ENCODE measurements at places on chromosomes 2 and 18.

DNA sequence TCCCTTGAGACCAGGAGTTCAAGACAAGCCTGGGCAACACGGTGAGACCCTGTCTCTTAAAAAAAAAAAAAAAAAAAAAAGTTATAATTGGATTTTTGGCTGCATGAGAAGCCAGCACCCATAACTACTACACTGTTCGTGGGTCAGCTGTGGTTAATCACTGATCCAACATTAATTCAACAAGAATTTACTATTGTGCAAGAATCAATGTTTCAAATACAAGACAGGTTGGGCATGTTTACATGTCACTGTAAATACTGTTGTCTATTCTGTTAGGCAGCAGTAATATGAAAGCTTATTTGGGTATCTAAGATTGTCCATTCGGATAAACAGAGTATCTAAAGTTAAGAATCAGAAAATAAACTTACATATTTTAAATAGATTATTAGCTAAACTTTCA is 62.3 kb downstream of the ESCO1 start:
- no peak for DNase-seq

DNA sequence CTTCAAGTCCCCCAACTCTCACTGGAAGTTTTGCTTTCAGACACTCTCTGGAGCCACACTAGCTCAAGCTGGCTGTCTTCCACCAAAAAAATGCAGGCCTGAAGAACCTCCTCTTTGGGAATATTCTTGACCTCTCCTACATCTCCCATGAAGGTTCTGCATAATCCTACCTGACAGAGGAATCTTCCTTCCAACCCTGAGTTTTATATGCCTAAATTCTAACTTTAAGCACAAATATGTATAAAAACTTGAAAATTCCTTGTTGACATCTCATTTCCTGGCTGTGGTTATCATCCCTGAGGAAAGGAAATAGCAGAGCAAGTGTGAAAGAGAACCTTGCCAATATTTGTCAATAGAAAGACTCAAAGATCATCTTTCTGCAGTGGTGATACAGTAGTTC is 249.0 kb downstream of the LPIN1 start:
- DNase-seq = no peak

GRCh38 chr18:9062418-9062751 is 40.1 kb upstream of the NDUFV2 start:
- no peak for DNase-seq

DNA sequence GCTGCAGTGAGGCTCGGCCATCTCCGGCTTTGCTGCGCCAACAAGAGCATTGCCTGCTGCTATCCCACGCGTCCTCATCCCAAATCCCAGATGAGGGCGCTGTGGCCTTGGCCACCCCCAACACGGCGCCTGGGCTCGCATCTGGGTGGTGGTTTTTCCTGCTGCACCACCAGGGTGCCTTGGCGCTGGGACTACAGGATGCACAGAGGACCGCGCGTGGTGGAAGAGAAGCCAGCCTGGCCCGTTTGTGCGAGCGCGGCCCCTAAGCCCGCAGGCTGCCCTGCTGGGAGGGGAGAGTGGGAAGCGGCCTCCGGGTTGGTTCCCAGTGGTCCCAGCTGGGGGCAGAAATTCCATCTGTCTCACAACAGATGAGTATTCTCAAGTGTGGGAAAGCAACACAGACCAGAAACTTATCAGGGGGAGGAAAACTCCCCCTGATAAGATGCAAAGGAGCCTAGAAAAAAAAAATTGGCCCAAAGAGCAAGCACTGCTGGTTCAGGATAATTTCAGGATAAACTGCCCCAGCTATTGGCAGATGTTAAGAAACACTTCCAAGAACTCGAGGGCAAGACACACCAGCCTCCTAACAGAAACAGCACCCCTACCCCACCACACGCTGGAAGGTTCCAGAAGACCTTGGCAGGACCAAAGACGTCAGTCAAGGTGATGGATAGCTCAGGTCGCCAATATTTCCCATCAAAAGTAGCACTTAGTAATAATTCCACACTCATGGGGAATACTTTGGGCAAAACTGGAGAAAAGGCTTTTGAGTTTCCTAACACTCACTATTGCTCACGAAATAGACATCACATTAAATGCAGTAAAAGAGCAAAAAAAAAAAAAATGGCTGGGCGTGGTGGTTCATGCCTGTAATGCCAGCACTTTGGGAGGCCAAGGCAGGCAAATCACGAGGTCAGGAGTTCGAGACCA is 152.1 kb downstream of the PXDN start:
- no peak for DNase-seq

- DNase-seq = no peak
Measured at GRCh38 chr18:67265464-67266245, 250.9 kb downstream of the DSEL start.

GRCh38 chr2:82959727-82960126 is 1499.4 kb downstream of the SUCLG1 start:
- DNase-seq = no peak

DNA sequence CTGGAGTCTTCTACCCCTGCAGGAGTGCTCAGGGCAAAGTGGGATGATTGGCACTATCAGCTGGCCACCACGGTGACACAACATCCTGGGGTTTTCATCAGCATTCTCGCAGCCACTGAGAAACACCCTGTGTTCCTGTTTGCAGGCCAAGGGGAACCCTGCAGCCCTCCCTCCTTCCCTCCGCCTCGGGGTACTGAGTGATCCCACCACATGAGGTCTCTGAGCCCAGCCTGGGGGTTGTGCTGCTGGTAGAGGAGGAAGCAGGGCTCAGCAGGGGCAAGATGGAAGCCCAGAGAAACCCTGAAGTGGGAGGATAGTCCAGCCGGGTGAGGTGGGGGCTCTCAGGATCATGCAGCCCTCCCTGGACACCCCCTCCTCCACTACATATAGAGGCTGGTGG is at the start of gene OXER1:
Gene OXER1 (minus strand): TSS at position 40 of the 400 bp plus-strand sequence. CDS start 73 bp downstream, outside the sequence.
- DNase-seq = no peak

- no peak for DNase-seq
Measured at GRCh38 chr2:51368250-51368649, 336.3 kb upstream of the NRXN1 start.

- no peak for DNase-seq
Measured at GRCh38 chr2:7809640-7810039, 872.2 kb upstream of the ID2 start.

GRCh38 chr2:96830044-96830562 is 13.7 kb downstream of the ANKRD23 start:
- no peak for DNase-seq

GRCh38 chr2:160941290-160941846 is 218.9 kb upstream of the TANK start:
- DNase-seq = no peak

DNA sequence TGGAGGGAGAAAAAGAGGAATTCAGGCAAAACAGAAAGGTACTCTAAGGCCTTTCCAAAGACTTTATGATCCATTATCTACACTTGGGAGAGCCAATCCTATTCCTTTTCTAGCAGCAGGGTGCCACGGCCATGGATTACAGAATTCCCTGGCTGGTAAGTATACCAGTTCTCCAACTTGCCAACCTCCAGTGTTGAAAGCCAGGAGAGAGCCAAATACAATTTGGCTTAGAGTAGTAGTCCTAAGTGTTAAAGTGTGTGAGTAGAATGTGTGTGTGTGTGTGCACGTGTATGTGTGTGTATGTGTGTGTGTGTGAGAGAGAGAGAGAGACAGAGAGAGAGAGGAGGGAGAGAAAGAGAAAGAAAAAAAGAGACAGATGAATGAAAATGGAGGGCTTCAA is 43.3 kb downstream of the WDPCP start:
- DNase-seq = no peak

DNA sequence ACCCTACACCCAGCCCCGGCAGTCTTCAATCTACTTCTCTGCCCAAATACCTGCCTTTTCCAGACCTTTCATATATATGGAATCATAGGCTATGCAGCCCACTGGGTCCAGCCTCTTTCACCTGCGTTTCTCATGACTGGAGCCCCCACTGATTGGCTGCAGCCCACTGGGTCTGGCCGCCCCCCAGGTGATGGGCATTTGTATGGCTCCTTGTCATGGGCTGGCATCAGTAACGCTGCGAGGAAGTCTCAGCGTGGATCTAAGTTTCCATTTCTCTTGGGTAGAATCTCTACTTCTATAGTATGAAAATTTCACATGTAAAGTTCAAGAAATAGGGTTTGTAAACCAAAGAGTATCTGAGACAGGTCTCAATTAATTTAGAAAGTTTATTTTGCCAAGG is 281.9 kb downstream of the NDUFA10 start:
- DNase-seq = no peak

DNA sequence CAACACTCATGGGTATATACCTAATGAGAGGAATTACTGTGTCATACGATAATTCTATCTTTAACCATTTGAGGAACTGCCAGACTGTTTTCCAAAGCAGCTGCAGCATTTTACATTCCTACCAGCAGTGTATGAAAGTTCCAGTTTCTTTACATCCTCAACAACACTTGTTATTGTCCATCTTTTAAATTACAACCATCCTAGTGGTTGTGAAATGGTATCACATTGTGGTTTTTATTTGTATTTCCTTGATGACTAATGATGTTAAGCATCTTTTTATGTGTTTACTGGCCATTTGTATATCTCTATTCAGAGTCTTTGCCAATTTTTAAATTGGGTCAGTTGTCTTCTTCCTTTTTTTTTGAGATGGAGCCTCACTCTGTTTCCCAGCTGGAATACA is 4.0 kb upstream of the CKAP2L start:
- DNase-seq = no peak

DNA sequence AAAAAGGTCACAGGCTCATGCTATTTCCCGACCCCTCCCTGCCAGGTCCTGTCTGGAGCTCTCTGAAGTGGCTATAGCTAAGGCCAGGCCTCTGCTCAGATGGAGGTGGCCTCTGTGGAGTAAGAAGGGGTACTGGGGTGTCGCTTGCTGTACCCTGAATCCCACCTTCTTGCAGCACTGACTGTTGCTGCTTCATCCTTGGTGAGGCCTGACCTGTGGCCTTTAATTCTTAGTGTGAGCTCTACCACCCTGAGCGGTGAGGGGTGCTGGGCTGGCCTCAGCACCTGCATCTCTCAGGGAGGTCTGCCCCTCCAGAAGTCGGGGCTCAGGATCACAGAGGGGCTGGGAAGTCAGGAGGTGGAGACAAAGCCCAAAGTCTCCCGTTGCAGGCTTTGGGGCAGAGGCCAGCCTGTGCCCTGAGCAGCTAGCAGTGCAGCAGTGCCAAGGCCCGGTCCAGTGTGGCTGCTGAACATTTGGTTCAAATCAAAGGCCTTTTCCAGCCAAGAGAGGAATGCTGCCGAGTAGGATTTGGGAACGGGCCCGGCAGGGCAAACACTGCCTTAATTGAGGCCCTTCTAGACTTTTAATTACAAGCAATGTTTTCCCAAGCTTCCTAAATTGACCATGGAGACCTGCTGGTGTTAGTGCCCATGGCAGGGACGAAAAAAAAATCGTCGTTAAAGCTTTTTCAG is 133.5 kb upstream of the HAAO start:
- no peak for DNase-seq

GRCh38 chr18:35061336-35061735 is 20.1 kb downstream of the MAPRE2 start:
- no peak for DNase-seq

- no peak for DNase-seq
Measured at GRCh38 chr2:203648273-203648672, 58.2 kb upstream of the CD28 start.

- no peak for DNase-seq
Measured at GRCh38 chr2:38077431-38077769, 1.4 kb upstream of the CYP1B1 start.

DNA sequence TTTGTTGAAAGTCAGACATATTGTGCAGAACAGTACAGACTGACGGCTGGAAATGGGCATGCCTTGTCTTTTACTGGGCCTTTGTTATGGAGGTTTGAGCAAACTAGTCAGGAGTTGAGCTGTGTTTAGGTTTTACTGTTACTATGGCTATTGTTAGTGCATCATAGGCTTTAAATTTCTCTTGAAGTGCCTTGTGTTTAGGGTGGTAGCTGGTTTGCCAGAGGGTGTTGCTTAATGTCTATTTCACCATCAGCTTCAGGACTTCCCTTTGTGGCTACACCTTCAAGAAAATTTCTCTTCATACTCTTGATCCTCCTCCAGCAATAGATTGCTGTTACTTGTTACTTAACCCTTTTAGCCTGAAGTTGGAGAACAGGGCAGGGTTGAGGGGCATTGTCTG is 104.6 kb downstream of the CAPN13 start:
- no peak for DNase-seq

DNA sequence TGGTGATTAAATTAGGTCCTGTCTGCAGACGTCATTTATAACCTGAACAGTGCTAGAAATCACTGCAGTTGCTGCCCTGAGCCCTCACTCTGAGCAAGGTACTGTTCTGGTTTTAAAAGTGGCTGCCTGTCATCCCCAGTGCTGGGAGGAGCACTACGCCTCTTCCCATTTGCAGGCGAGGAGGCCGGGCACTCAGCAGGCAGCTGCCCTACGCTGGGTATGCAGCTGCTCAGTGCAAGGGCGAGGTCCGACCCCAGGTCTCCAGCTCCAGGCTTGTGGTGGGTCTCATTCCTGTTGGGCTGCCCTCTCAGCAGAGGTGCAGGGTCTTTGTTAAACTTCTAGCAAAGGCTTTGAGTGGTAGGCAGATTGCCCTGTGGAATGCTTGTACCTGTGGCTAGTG is 15.7 kb downstream of the CNDP2 start:
- no peak for DNase-seq

GRCh38 chr2:68789603-68790002 is 55.0 kb downstream of the ARHGAP25 start:
- DNase-seq = no peak

- DNase-seq = no peak
Measured at GRCh38 chr18:55477499-55477859, 110.5 kb downstream of the TCF4 start.

- DNase-seq = no peak
Measured at GRCh38 chr2:100563407-100564247, 834 bp downstream of the PDCL3 start.

DNA sequence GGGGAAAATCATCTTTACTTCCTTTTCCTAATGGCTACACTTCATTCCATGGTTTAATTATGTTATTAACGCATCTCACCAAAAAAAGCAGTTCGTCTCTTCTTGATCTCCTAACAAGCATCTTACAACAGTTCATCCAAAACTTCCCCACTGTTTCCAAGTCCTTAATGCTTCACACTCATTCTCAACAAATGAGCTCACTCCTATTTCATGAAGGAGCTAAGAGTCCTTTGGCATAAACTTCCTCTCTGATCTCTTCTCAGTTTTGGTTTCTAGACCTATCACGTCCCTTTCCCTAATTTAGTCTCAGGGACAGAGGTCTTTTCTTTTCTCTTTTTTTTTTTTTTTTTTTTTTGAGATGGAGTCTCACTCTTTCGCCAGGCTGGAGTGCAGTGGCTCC is 205.9 kb upstream of the SLC39A10 start:
- no peak for DNase-seq

DNA sequence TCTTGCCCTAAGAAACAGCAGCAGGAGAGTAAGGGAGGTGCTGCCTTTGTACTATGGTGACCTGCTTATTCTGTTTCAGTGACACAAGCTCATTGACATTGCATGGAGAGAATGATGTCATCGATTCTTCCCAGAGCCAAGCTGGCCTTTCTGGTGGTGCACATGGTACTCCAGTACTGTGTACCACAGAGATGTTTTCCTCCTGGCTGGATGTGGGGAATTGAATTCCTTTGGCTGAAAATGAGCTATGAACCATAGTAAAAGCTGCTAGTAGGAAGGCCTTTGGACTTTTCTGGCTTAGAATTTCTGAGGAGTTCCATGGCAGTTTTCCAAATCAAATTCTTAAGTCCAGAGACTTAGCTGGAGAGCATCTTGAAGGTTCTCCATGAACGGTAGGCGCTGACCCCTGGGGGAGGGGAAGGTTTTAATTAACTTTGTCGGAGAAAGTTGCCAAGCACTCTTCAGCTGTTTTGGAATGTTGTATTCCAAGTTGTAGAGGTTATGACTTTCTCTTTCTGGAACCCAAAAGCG is 17.1 kb upstream of the B3GNT2 start:
- no peak for DNase-seq

- no peak for DNase-seq
Measured at GRCh38 chr18:55283309-55283708, 304.7 kb downstream of the TCF4 start.

GRCh38 chr2:1782514-1782913 is 38.2 kb upstream of the PXDN start:
- DNase-seq = no peak

Data from stimulated activated CD4-positive, alpha-beta T cell treated with anti-CD3 and anti-CD28 coated beads, Interleukin-1b, Interleukin-23, amount 100 ng/mL, for 1 hour (primary cell).